ENCODE measurements at places on chromosomes 13 and 19. TPM values are rescaled to one million over a fixed set of nuclear protein-coding genes. Genes with fewer than 3 reads are reported as not detected.

CCDC8 gene
- 32.1 TPM for total RNA-seq

SERPINE3 gene
- not detected for total RNA-seq

SLC25A23 gene
- total RNA-seq = 39.9 TPM

LGI4 gene
- not detected for total RNA-seq

FOSB gene
- 1.9 TPM for total RNA-seq

SYT5 gene
- not detected for total RNA-seq

DNA sequence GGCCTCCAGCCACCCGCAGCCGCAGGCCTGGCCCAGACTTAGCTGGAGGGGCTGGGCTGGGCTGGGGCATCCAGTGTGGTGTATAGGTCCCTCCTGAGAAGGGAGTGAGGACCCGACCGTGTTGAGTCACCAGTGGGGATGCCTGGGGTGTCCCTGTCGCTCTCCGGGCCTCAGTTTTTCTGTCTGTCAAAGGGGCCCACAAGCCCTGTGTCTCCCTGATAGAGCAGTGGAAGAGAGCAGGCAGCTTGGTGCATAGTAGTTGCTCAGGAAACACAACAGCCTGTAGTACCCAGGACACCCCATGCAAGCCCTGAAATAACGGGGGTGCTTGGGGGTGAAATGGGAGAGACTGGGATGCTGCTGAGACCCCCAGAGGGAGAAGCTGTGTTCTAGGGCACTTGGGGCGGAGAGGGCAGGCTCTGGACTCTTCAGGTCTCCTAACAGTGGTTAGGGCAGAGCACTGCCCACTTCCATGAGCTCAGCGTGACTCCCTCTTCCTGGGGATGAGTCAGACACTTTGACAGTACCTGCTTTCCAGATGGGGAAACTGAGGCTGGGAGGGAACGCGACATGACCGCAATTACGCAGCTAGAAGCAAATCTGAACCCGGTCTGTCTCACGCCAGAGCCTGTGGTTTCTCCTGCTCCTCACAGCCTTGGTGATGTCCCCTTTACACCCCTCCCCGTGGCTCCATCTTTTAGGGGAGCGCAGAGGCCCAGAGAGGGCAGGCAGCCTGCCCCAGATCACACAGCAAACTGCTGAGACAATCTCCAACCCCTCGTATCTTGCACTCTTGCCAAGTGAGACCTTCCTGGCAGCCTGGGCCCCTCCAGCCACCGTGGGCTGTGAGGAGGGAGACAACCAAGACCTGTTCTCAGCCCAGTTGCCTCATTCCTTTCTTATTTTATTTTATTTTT lies 692 bp downstream of the SULT2B1 start:
- DNase-seq = no peak

DNA sequence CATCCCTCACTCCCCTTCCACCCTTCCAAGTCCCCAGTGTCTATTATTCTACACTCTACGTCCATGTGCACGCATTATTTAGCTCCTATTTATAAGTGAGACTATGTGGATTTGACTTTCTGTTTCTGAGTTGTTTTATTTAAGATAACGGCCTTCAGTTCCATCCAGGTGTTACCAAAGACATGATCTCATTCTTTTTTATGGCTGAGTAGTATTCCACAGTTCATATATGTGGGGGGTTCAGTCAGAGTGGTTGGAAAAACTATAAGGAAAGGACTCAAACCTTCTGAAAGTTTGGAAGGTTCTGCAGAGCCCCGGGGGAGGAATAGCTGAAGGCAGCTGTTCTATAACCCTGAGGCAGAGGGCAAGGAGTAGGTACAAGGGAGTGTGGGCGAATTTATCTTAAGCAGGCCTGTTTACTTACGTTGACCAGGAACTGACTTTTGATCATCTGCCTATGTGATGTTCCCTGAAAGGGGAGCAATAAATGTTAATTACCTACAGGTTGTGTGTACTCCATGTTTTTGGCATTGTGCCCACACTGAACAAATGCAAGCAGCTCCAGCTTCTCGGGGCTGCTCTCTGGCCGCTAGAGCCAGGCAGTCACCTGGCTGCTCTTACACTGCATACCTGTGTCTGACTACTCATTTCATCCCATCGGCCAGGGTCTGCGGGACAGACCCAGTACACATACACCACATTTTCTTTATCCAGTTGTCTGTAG lies 13.5 kb upstream of the ADGRE1 start:
- DNase-seq = no peak

GRCh38 chr13:22738357-22738756 lies 442.4 kb upstream of the SGCG start:
- no peak for DNase-seq

- no peak for DNase-seq
These were observed 139.2 kb downstream of the KDM4B start for GRCh38 chr19:5108123-5108596.

DNA sequence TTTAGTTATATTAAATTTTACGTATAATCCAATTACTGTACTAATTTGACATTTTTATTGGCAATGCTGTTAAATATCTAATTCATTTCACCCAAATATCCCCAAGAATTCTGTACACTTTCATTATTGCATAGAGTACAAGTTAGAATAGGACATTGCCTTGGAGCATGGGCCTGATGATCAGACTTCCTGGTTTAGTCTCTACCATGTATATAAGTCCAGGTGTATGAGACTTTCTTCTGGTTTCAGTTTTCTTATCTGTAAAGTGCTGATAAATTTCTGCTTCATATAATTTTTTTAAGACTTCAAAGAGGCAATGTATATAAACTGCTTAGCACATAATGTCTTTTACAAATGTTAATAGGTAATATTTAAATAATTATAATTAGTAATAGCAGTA lies 179.4 kb downstream of the KLF12 start:
- DNase-seq = no peak

DNA sequence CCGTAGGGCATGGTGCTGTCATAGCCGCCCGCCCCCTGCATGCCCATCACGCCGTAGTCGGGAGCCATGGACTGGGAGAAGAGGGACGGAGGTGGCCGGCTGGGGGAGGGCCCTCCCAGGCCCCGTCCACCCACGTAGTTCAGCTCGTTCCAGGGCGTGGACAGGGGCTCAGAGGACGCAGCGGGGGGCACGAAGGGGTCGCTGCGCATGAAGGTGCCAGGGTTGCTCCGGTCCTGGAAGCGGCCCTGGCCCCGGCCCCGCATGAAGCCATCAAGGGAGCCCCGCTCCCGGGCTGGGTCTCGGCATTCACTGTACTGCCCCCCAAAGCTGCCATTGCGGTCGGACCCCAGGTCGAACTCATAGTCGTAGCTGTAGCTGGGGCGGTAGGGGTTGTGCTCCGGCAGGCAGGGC lies 6.7 kb downstream of the AKAP8 start:
- DNase-seq = no peak

DNA sequence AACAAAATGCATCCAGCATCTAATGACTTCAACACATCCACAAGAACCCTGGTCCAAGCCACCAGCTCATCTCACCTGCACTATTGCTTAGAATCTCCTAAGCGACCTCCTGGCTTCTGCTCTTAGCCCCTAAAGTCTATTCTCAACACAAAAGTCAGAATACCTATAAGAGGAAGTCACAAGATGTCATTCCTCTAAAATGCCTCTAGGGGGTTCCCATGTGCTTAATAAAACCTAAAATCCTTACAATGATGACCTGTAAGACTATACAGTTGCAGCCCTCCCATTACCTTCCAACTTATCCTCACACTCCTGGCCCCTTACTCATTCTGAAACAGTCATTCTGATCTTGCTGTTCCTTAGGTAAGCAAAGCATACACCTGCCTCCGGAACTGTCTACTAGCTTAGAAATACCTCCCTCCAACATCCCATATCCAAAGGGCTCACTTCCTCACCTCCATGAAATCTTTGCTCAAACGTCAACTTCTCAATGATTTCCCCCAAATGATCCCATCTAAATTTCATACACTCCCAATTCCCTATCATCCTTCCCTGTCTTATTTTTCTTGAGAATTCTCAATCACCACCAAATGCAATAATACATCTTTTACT lies 10.0 kb downstream of the ATP7B start:
- peak; percentile 63 for DNase-seq

- DNase-seq = peak; percentile 90
These were observed 33.4 kb downstream of the ABCC4 start for GRCh38 chr13:95267662-95268342.

- no peak for DNase-seq
These were observed 5.4 kb downstream of the TMEM161A start for GRCh38 chr19:19132912-19133311.

DNA sequence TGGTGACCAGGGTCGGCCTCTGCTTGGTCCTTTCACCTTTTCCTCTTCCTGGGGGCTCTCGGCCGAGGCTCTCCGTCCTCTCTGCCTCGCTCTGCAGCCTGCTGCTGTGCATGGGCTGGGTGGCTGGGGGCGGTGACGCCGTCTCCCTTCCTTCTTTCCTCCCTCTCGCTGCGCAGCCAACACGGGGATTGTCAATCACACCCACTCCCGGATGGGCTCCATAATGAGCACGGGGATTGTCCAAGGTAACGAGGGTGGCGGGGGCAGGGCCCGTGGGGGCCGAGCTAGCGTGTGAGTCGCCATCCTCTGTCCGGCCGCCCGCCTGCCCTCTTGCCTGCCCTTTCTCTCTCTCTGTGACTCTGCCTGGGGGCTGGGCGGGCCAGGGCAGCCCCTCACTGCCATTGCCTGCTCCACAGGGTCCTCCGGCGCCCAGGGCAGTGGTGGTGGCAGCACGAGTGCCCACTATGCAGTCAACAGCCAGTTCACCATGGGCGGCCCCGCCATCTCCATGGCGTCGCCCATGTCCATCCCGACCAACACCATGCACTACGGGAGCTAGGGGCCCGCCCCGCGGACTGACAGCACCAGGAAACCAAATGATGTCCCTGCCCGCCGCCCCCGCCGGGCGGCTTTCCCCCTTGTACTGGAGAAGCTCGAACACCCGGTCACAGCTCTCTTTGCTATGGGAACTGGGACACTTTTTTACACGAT lies 7.1 kb downstream of the YIPF2 start:
- DNase-seq = no peak

DNA sequence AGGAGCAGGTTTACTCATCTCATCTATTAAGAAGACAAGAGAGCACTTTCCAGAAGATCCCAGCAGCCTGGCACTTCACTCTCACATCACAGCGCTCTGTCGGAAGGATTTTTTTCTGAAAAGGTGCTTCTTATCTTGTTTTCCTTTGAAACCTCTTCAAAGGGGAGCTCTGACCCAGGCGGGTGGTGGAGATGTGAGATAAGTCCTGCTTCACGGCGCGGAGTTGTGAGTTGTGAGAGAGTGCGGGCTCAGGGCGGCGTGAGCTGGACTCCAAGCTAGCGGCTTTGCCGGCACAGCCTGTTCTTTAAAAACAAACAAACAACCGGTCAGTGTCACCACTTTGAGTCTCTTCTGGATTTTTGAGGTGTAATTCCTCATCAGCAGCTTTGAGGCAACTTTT lies 169.0 kb upstream of the ARGLU1 start:
- DNase-seq = no peak

GRCh38 chr19:30344446-30345425 lies 27.4 kb upstream of the ZNF536 start:
- peak; percentile 15 for DNase-seq

Data from A673 (cell line).